ENCODE measurements at places on chromosomes 6 and 20.

GRCh38 chr6:130870179-130870880 is 43.1 kb downstream of the SMLR1 start:
- DNase-seq, result no peak

- no peak for DNase-seq
Measured at GRCh38 chr6:39079197-39080125, 30.9 kb downstream of the GLP1R start.

GRCh38 chr20:53127027-53127426 is 154.9 kb downstream of the TSHZ2 start:
- DNase-seq, result no peak

GRCh38 chr6:132797951-132798868 is at the start of gene SLC18B1:
Gene SLC18B1 (minus strand): TSS chr6:132798637. CDS start chr6:132798456, 181 bp downstream.
- no peak for DNase-seq

GRCh38 chr6:41451515-41452163 is 94.5 kb upstream of the FOXP4 start:
- peak; percentile 50 for DNase-seq

- DNase-seq, result no peak
Measured at GRCh38 chr20:63599396-63600050, 25.5 kb upstream of the HELZ2 start.

DNA sequence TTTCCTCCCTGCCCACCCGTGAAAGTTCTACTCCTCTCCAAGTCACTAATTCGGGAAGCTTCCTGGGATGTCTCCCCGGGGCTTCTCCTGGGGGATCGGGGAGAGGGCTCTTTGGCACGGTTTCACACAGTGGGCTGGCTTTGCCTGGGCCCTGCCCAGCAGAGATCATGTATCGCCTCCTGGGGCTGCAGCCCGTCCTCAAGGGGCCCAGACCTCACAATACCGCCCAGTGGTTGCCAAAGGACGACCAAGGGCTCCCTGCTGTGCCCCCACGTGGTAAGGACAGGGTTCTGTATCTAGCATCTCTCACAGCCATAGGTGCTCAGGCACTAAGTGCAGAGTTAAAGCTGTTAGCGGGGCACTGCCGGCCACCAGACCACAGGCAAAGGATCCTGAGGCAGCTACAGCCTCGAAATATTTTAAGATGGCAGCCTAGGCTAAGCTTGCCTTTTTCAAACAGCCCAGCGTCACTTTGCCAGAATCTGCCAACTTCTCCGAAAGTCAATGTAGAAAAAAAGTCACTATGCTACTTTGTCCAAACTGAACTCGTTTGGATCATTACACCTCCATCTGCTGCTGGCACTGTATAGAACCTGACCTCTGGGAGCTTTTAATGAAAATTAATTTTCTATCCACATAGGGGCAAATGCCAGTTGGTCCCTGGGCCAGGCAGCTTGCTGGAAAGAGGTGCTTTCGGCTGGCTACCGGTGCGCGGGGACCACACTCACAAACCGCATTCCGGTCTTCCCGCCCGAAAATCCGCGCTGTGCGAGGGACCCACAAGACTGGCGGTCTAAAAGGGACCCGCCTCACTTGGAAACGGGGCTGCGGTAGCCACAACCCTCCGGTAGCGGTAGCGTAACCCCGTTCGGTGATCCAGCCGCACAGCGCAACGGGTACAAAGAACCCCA is 1.3 kb upstream of the NNAT start:
- no peak for DNase-seq

GRCh38 chr6:153563001-153563400 is 431.9 kb upstream of the RGS17 start:
- no peak for DNase-seq

- no peak for DNase-seq
Measured at GRCh38 chr6:140976806-140977205, 1155.9 kb upstream of the GJE1 start.

- DNase-seq, result peak; percentile 21
Measured at GRCh38 chr6:166277018-166277417, 31.2 kb downstream of the PRR18 start.

- no peak for DNase-seq
Measured at GRCh38 chr6:164315376-164315775, 900.9 kb downstream of the QKI start.

DNA sequence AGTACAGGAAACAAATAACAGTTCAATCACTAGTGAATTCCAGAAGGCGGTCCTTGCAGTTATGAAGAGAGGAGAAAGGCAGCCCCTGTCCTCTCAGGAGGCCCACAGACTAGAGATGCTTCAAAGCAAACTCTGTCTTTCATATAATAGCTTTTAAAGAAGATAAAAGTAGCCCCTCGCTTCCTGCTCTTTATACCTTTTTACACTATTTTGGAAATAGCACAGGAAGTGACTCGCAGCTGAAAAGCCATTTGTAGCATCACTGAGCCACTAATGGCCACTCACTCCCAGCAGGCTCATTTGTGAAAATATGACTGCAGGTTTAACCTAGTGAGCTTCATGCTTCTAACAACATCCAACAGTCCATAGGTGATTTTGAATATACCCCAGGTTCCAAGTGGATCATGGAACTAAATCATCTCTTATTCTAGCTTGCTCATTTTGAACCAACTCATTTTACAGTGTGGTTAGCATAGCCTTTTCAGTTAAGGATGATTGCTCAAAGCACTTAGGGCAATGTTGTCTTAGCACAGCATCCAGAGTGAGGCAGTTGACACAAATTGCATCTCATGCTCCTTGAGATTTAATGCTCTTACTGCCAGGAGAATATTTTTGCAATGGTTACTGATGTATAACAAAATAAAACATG is 136.0 kb upstream of the NRSN1 start:
- DNase-seq, result no peak

DNA sequence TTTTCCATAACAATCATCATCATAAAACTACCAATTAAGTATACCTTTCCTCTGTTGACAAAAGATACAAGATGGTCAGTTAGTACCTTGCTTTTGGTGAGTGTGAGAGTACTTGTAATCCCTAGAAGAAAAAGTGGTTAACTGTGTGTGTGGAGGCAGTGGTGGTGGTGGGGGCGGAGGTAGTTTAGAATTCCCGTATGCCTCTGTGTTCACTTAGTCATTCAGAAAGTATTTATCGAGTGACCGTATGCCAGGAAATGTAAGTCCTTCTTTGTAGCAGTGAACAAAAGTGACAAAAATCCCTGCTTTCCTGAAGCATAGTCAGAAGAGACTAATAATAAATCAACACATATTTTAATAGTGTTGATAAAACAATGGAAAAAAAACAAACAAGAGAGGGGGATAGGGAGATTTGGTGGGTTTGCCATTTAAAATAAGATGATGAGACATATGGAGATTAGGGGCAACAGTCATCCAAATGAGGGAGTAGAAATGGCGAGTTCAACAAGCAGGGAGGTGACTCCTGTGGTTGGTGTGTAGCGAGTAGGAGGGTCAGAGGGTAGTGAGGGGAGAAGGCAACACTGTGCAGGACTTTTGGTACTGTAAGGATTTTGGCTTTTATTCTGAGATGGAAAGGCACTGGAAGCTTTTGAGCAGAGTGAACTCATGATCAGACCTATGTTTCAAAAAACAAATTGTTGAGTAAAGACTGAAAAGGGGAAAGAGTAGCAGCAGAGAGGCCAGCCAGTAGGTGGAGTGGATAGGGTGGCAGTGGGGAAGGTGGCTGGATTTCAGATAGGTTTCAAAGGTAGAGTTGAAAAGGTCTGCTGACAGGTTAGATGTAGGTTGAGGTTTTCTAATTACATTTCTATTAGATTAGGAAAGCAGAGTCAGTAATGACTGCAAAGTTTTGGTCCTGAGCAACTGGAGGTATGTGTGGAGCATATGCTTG is 40.3 kb upstream of the SIM1 start:
- DNase-seq, result peak; percentile 76

- DNase-seq, result no peak
Measured at GRCh38 chr20:13447385-13448180, 191.1 kb downstream of the TASP1 start.

- DNase-seq, result peak; percentile 8
Measured at GRCh38 chr6:99151634-99152346, 197.7 kb downstream of the FAXC start.

GRCh38 chr6:155228546-155229166 is 35.2 kb upstream of the CLDN20 start:
- DNase-seq, result peak; percentile 77

DNA sequence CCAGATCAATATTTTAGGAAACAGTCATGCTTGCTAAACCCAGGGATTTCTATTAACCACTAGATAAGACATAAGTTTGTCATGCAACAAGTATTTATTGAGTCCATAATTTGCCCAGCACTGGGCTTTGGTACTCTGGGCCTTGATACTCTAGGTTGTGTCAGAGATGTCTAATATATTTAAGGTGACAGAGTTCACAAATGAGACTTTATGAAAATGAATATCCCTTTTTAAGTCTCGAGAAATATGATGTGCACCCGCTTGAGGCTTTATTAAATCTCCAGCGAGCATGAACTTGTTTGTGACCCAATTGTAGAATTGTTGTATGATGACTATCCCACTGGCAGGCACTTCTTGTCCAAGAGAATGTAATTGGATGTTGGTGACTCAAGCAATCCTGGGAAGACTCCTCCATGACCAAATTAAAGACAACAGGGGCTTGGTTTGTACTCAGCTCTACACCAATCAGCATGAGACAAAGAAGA is 109.2 kb downstream of the ESR1 start:
- DNase-seq, result peak; percentile 34

DNA sequence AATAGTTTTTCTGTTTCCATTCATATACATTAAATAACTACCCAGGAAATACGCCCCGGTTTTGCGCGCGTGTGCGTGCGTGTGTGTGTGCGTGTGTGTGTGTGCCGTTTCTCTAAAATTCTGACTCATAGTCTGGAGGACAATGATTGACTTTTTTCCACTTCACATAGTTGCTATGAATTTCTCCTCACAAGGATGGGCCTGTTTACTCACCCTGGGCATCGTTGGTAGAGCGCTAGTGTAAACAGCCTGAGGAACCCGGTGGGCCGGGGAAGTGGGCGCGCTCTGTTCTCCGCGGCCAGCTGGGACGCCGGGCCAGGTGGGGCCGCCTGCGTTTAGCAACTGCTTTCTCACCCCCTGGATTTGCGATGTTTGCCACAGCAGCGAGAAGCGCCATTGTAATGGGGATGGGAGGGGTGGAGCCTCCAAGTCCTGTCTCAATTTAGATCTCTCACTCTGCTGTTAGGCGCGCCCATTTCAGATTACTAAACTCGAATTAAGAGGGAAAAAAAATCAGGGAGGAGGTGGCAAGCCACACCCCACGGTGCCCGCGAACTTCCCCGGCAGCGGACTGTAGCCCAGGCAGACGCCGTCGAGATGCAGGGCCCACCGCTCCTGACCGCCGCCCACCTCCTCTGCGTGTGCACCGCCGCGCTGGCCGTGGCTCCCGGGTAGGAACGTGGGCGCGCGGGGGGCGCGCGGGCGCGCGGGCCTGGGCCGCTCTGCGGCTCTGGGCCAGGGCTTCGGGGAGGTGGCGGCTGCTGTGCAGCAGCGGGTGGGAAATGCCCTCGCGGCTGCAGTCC is at the start of gene CD109:
TSS of gene CD109 (plus strand) at position 585 of the 803 bp plus-strand sequence. CDS start at position 598, 13 bp downstream.
- DNase-seq, result peak; percentile 89

DNA sequence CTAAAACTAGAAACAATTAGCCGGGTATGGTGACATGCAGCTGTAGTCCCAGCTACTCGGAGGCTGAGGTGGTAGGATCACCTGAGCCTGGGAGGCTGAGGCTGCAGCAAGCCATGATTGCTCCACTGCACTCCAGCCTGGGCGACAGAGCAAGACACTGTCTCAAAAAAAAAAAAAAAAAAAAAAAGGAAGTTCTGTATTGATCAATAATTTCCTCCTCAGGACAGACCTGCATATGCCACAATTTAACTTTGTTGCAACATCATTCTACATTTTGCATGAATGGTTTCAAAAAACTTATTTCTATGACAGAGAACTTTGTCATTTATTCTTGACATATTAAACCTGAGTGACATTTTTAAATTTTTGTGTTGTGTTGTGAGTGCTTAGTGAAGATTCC is 5.5 kb downstream of the DNAJC5 start:
- no peak for DNase-seq

GRCh38 chr6:119090256-119090655 is 11.8 kb upstream of the FAM184A start:
- DNase-seq, result no peak

- no peak for DNase-seq
Measured at GRCh38 chr6:46746696-46747095, at the start of gene ANKRD66. Gene ANKRD66 (plus strand): TSS chr6:46746933. CDS start chr6:46751949, 5,016 bp downstream.

DNA sequence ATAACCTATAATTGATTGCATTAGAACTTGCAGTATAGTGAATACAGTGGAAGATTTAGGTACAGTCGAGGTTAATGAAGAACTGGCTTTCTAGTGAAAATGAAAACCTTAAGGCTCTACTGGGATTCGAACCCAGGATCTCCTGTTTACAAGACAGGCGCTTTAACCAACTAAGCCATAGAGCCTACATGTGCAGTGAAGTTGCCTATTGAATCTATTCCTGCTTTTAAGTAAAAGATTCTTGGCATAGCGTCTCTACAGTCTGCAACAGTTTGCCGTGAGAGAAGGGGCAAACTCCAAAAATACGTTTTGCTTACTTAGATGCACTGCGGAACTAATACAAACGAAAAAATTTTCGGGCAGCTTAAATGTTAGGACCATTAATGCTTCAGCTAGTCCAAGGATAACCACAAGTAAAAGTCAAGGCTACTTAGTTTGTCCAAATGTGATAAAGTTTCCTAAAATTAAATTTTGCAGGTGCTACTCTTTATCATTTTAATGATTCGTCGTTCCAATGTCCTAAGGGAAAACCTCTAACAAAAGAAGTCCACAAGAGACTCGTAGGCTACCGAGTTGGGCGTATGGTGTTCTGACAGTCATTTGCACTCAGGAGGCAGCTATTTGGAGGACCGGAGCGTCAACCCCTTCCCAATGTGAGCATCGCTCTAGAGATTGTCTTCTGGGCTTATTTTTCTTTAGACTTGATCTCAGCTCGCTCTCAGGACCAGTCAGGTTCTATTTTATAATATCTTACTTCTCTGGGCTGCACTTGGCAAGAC is 31.3 kb upstream of the ZSCAN23 start:
- peak; percentile 85 for DNase-seq

DNA sequence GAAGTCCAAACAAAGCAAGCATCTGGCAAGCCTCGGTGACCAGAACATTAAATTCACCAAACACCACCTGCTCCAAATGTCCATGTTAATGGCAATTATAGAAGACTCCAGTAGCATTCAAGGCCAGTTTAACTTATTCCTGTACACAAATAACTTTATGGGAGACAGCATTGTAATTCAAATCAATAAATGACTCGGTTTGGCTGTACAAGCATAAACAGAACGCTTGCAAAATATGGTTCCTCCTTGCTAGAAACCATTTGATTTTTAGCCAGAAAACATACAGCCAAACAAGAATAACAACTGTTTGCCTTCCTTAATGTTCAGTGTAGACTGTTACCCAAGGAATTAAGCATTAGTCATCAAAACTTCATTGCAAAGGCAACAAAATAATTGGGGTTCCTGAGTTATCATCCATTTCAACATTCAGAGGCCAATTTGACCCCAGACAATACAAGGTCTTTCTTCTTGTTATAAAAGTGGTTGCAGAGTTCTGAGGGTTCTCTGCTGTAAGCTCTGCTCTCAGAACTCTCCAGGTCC is 125.1 kb downstream of the BFSP1 start:
- no peak for DNase-seq

- no peak for DNase-seq
Measured at GRCh38 chr6:130968476-130968875, 94.6 kb downstream of the EPB41L2 start.
